Nephron progenitor cell (in vitro differentiated cells): ENCODE measurements at places on chromosomes 6 and 20.

GRCh38 chr6:1491591-1492319, 102.4 kb downstream of the FOXF2 start:
- DNase-seq: no peak

DNA sequence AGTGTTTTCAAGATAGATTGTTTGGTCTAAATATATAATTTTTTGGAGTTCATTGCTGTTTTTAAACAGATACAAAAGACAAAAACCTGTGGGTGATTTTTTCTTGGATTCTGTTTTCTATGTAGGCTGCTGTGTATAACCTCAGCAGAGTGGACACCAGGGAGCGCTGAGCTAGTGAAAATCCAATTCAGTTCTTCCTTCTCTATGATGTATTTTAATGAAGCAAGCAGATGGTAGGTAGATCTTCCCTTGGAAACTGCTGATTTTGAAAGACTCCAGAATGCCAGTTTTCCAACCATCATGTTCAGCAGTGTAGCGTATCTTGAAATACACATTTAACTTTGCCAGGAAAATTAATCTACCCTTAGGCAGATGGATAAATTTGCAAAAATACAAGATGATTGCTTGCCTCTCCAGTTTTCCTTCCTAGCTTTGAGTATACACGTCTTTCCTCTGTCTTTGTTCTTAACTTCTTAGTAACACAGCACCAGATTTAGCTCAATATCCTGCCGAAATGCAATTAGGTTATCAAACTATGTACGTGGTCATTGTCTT, 178.0 kb downstream of the PHF3 start:
- no peak for DNase-seq

GRCh38 chr6:151029970-151030369, 164.5 kb downstream of the MTHFD1L start:
- no peak for DNase-seq

GRCh38 chr6:75892384-75892783, 143.3 kb downstream of the MYO6 start:
- no peak for DNase-seq

DNA sequence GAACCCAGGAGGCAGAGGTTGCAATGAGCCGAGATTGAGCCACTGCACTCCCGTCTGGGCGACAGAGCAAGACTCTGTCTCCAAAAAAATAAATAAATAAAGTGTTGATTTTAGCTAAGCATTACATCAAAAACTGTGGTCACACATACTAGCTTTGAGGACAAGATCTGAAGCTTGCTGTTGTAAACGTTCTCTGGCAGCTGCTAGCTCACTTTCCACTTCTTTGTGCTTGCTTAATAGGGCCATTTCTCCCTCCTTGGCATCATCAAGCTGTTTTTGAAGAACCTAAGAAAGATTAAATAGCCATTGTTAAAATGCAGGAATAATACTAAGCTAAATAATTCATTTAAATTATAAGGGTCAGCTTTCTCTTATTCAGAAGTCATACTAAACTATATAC, 55.7 kb downstream of the FAM184A start:
- DNase-seq: no peak

- no peak for DNase-seq
Measured at GRCh38 chr6:9025228-9025627, 589.9 kb upstream of the SLC35B3 start.

DNA sequence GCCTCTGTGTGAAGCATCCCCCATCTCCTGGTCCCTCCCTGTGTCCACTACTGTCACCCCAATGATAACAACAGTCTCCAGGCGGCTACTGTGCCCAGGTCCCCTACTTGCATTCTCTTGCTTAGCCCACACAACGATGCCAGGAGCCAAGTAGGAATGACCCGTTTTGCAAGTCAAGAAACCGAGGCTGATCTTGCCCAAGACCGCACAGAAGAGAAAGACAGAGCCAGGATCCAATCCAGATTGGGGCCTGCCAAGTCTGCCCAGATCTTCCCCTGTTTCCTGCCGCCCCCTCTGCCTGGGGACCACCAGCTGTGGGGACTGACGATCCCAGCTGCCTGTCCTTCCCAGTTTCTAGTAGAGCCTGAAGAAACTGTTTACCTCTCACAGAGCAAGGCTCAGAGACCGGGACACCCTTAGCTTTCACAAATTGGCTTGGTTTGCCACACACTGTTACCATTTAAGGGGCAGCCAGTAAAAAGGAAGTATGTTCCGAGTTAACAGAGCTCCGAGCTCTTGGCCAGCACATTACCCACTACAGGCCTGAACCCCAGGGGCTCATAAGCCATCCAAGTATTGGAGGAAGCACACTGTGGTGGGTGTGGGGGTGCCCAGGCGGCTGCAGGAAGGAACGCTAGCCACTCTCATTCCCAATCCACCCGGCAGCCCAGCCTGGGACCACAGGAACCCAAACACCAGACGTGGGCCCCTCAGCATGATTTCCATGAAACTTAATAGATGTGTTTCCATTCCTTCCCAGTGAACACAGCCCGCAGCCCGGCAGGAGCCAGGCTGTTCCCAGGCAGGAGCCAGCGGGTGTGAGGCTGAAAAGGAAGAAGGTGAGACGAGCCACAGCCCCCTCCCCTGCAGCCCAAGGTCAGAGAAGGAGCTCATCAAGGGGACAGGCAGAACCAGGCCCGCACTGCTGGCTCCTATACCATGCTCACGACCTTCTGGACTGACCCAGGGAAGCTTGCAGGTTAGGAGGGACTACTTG, 7.9 kb downstream of the KIAA1755 start:
- DNase-seq: no peak

DNA sequence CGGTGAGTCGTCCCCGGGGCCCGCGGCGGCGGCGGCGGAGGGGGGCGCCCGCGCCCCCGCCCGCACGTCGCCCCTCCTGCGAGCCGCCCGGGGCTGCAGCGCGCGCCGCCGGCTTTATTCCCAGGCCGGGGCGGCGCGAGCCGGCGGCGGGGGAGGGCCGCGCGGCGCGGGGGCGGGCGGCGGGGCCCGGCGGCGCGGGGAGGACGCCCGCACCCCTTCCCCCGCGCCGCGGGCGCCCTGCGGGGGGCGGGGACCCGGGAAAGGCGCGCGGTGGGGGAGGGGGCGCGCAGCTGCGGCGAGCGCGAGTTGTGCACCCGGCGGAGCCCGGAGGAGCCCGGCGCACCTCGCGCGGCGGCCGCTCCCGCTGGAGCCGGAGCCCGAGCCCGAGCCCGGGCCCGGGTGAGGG, 646 bp downstream of the HMGA1 start:
- peak; percentile 56 for DNase-seq

- DNase-seq: no peak
Measured at GRCh38 chr6:118896339-118897136, 2.6 kb downstream of the ASF1A start.

GRCh38 chr6:72324591-72324990, 297.3 kb upstream of the KCNQ5 start:
- no peak for DNase-seq

GRCh38 chr20:15619816-15620215, 953.4 kb downstream of the KIF16B start:
- DNase-seq: no peak

GRCh38 chr6:43335469-43335868, 26.8 kb upstream of the CRIP3 start:
- no peak for DNase-seq

DNA sequence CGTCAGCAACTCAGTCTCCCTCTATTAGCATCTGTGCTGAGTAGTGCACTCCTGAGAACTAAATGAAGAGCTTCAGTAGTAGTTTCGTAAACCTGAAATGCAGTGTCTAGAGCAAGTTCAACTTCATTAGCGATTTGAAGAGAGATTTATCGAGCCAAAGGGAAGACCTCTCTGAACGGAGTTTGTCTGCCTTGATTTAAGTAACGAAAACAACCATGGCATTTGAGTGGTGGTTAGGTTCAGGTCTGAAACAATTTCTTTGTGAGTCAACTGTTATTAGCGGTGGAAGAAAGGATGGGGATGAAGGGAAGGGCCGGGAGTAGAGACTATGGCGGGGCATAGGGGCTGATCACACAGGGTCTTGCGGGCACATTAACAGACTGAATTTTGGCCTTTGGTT, 150.5 kb downstream of the BCAS1 start:
- DNase-seq: no peak

DNA sequence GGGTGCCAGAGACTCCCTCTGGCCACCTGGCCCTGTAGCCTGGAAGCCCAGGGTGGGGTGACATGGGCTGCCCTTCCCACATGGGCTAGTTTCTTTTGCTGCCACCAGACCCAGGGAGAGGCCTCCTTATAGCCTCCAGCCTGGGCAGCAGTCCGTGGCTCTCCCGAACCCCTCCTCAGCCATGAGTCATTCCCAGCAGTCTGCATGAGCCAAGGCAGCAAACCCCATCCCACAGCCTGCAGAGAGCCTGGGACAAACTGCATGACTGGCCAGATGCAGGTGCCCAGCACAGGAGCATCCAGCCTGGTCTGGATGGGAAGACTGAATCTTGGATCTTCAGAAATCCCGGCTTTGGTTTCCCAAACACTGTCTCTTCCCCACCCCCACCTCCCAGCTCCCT, 75.7 kb downstream of the MRPL14 start:
- DNase-seq: no peak

DNA sequence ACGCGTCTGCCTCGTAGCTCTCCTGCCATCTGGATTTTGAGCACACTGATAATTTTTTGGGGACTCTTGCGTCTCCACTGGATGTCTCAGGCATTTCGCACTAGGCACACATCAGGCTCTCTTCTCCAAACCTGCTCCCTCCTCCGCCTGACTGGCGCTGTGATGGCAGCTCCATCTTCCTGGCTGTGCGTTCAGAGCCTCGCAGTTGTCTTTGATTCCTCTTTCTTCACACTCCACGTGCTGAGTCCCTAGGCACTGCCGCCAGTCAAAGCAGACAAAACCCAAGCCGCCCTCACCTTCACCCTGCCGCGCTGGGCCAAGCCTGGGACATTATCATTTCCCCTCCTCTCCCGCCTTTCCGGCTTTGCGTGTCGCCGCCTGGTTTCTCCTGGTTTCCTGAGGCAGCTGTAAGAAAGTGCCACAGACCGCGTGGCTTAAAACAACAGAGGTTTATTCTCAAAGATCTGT, 778 bp downstream of the PSMG4 start:
- DNase-seq: peak; percentile 36

- DNase-seq: peak; percentile 31
Measured at GRCh38 chr20:21693322-21693721, 12.1 kb upstream of the PAX1 start.

DNA sequence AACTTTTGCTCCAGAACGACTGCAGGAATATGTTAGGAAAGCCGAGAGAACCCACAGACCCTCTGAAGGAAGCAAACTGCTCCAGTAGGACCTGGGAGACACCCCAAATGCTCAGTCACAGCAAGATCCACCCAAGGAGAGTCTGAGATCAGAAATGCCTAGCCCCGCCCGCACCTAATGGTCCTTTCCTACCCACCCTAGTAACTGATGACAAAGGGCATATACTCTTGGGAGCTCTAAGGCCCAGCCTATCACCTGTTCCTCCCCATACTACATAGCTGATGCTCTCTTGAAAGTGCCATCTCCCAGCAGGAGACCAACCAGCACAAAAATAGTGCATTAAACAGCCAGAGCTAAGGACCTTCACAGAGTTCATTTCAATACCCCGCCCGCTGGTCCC, 67.6 kb downstream of the CD2AP start:
- DNase-seq: no peak

GRCh38 chr20:34375977-34376430, 12.9 kb downstream of the ITCH start:
- DNase-seq: peak; percentile 48

DNA sequence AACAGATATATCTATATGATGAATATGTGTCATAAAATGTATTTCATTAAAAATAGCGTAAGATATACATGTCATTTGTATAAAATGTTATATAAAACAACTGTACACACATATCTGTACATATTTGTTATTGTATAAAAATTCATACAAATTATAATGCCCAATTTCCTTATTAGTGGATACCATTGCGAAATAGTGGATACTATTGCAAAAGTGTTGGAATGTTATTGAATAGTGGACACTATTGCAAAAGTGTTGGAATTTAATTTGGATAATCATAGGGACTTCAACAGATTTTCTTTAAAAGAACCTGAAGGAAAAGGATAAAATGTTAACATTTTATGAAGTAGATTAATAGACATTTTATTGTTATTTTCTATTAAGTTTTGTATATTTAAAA, 487.4 kb downstream of the HAO1 start:
- no peak for DNase-seq

GRCh38 chr20:41119614-41120561, 17.5 kb upstream of the PLCG1 start:
- DNase-seq: no peak

DNA sequence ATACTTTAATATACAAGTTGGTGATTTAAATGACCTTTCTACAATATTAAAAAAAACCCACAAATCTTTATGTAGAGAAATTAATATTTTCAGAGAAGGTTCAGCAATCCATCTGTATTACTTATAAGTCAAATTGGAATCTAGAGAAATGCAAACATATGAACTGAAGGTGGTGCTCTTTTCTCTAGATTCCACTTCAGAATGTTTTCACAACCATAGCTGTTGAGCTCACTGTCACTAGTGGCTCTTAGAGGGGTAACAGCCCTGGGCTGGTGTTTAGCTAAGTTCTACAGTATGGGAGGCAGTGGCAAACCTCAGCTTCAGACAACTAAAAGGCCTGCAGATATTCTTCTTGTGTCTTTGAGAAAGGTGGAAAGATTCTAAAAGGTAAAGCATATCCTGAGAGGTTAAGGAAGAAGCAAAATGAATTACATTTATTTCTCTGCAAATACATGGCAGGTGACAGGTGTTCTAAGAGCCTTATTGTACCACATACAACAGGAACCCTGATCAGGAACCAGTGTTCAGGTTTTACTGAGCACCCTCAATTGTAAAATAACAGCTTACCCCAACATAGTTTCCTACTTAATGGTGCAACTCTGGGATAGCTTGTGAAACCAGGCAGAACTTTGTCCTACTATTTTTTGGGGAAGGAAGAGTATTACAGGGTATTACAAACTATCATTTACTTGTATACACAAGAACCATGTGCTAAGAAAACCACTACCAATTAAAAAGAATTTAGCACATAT, 56.6 kb upstream of the SAMHD1 start:
- no peak for DNase-seq

DNA sequence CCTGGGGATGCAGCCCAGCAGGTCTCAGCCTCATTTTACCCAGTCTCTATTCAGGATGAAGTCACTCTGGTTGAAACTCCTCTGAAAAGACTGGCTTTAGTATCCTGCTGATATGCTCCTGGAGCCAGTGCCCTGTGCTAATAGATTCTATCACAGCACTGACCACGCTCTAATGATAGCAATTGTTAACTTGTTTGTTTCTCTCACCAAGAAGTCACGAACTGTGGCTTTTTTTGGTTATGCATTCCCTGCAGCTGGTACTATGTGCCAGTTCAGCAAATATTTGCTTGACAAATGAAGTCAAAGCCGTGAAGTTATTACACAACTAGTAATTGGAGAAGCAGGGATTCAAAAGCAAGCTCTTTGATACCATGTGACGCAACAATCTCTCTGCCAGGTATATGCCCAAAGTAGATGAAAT, 754.6 kb downstream of the KIF16B start:
- DNase-seq: no peak

DNA sequence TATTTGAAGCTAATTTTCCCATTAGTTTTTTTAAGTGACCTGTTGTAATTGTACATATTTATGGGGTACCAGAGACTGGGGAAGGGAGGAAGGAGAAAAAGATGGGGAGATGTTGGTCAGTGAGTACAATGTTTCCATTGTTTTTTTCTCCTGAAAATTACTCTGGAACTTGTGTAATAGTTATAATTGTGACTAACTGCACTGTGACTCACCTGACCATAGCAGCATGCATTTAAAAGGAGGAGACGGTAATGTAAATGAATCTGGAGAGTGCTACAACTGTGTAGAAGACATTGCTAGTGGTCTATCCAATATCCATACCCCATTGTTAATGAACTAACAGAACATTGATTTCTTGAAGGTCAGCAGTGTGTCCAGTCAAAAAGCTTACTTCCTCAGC, 133.4 kb downstream of the RFPL4B start:
- no peak for DNase-seq

- DNase-seq: no peak
Measured at GRCh38 chr6:6760002-6760401, 171.5 kb downstream of the LY86 start.
